ENCODE measurements at places on chromosomes 2 and 18.

DNA sequence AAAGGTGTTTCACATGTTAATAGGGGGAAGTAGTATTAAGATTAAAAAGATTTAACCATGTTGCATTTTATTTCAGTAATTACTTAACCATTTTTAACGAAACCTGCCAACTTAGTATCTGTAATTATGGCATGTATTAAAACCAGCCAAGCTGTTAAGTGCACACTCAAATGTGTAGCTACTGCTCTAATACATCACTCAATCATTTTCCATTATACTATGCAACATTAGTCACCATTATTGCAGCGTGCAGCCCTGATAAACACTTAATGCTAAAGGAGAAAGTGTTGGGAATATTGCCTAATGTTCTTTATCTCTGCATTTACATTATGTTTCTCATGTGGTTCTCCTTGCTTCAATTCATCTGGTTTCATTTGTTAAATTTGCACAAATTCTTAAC is 745.9 kb upstream of the FAM98A start:
- DNase-seq: no peak

DNA sequence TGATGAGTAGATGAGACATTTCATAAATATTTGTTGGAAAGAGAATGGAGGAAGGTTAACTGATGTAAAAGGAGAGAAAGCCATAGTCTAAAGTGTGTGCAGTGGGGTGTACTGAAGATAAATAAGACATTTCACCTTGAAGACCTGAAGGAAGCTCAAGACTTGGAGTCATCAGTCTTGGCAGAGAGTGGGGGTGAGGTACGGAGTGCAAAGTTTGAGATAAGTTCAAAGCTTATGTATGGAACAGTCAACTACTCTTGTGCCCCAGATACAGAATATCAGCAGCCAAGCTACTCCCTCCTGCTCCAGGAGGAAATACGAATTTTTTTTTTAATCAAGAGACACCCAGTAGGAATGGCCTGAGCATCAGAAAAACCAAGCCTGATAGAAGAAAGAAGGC is 30.3 kb upstream of the NEMP2 start:
- no peak for DNase-seq

GRCh38 chr2:174399171-174399570 is 3.6 kb downstream of the SCRN3 start:
- no peak for DNase-seq

DNA sequence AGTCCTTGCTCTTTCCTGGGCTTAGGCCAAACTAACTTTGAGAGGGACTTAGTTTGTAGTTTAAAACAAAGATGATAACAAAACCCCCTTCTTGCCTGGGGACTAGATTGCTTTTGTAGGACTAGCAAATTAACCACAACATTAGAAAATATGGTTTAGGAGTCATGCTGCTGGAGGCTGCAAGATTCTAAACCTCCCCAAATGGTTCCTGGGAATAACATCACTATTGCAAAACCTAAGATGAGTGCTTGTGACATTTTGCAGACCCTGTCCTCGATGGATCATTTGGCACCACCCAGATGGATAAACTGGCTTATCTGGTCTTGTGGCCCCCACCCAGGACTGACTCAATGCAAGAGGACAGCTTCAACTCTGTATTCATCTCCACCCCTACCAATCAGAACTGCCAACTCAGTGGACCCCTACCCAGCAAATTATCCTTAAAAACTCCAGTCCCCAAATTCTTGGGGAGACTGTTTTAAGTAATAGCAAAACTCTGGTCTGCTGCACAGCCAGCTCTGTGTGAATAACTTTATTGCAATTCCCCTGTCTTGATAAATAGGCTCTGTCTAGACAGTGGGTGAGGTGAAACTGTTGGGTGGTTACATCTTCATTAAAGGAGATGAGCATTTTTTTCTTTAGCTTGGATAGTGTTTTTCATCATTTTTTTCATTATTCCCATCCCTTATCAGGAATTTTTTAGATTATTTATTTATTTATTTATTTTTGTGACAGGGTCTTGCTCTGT is 58.9 kb downstream of the SPTBN1 start:
- no peak for DNase-seq

GRCh38 chr18:51009072-51009471 is 20.9 kb upstream of the SMAD4 start:
- no peak for DNase-seq

- DNase-seq: no peak
Measured at GRCh38 chr18:37547196-37547827, 18.3 kb downstream of the CELF4 start.

DNA sequence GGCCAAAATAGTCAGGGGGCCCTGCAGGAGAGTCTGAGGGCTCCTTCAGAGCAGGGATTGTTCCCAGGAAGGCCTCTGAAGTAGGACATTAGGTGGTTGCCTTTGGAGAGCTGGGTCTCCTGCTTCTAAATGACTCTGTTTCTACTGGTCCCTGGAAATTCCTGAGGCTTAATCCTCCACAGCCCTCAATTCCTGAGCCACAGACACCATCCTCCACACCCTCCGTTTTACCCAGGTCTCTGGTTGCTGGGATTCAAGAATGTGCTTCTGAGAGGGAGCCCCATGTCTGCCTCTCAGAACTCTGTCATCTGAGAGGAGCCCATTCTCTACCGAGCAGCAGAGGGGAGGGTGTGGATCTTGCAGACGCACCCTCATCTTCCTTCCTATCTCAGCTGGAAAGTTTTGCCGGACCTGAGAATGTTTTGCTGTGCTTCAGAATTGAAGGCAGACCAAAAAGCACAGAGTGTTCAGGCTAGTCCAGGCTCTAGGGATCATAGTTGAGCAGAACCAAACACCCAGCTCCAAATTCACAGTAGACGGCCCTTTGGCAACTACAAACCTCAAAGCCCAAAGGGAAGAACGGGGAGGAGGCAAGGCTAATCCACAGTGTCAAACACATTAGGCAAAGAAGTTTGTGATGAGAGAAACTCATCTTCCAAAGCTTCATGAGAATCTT is 8.1 kb downstream of the VIT start:
- DNase-seq: no peak

DNA sequence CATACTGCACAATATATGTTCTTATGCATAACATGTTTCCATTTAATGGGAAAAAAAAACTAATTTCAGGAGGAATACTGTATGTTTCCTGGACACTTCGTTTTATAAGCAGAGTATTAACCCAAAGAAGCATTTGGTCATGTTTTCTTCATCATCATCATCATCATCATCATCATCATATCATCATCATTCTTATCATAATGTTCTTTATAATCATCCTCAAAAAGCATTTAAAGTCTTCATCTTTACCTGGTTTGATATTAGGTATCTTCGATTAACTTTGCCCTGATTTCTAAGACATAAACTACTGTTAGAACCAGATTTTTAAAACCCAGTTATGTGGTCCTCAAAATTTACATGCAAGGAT is 47.9 kb downstream of the ZEB2 start:
- DNase-seq: no peak

GRCh38 chr18:2312440-2312839 is 258.9 kb downstream of the METTL4 start:
- DNase-seq: no peak

- DNase-seq: no peak
Measured at GRCh38 chr2:107091163-107091864, 205.3 kb upstream of the ST6GAL2 start.

GRCh38 chr18:8140841-8141501 is 468.3 kb upstream of the RAB12 start:
- DNase-seq: no peak

DNA sequence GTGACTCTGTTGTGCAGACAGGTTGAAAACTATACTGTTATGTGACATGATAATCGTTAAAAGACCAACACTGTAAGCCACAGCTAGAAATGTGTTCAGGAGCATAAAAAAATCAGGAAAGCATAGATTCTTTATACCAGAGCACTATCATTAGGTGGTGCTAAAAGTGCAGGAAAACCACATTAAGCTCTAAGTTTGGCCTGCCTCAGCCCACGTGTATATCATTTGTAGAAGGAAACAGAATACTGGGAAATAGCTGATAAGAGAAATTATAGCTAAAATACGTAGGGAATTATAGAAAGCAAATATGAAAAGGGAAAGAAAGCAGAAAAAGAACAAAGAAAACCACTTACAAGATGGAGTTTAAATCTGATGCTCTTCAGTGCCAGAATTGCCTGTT is 26.5 kb upstream of the C2orf74 start:
- DNase-seq: peak; percentile 34

- DNase-seq: no peak
Measured at GRCh38 chr2:17604050-17604449, 63.6 kb downstream of the VSNL1 start.

GRCh38 chr2:216683846-216684245 is 11.5 kb downstream of the IGFBP5 start:
- no peak for DNase-seq

- no peak for DNase-seq
Measured at GRCh38 chr2:222862909-222863544, 2.2 kb downstream of the ACSL3 start.

DNA sequence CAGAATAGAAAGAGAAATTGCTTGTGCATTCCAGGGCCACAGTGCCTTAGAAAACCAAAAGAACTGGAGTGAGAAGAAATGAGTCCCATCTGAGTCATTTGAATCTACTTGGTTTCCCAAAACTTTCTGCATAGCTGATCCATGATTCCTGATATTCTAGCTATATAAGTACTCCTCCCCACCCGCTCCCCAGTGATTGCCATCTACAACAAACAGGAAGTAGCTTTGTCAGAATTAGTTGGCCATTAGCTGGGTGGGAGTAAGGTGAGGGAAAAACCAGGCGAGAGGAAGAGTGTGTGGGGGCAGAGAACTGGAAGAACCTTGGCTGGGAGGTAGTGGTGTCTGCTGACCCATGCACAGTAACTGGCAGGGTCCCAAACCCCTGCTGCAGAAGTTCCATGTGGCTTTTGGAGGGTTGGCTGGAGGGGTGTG is 122.1 kb downstream of the ACAA2 start:
- no peak for DNase-seq

DNA sequence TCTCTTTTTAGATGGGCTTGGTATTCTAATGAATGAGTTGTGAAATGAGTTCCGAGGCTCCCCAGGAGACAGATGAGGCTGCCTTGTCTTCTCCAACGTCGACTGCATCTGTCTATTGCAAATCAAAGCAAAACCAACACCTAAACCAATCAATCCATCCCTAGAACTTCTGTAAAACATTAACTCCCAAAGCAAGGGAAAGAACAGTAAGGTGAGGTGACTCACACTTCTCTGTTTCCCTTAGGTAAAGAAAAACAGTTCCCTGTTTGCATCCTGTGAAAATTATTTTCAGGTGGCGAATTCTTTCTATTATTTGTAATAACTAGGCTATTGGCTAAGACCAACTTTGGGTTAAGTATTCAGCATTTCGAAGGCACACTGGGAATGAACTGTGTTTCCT is 249.4 kb downstream of the EPHA4 start:
- DNase-seq: no peak

DNA sequence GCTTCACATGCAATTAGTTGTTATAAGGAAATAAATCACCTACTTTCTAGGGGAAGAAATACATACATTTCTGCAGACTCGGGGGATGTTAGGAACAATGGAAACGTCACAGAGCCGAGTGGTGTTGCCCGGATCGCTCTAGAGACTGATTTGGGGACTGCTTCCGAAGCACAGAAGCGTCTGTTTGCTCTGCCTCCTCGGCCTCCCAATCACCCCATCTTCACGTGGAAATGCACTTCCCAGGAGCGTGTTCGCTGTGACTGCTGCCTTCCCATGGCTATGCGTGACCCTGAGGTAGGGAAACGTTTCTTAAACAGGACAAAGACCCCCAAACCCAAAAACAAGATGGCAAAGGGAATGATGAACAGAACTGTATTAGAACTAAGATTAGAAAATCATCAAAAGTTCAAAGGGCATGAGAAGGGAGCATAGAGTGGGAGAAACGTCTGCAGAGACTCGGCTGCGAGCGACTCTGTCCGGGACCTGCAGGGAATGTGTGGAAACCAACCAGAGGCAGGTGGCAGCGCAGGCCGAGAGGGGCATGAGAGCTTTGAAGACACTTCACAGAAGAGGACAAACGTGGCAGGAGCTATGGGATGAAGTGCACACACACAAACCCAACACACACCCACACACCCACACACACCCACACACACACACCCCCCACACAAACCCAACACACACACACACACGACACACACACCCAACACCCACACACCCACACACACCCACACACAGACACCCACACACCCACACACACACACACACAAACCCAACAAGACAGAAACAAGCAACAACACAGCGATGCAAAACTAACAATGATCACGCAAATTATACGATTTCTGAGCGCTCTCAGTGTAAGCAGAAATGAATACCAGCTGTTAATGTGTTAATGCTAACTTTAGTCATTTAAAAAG is 41.3 kb downstream of the RTP5 start:
- no peak for DNase-seq

DNA sequence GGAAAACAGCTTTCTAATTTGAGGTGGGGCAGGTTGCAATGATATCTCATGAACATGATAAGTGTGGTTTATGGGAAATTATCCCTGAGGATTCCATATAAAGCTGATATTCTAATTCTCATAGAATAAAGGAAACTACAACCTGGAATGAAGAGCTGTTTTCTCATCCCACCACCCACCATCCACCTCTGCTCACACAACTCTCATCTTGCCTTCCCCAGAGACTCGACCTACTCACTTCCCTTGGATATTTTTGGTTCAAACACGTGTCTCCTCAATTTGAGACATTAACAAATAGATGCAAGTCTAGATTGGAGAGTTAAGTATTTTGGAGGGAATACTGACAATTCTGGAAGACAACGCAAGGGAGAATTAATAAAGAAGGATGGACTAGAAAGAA is 490.9 kb downstream of the TMEM182 start:
- no peak for DNase-seq

DNA sequence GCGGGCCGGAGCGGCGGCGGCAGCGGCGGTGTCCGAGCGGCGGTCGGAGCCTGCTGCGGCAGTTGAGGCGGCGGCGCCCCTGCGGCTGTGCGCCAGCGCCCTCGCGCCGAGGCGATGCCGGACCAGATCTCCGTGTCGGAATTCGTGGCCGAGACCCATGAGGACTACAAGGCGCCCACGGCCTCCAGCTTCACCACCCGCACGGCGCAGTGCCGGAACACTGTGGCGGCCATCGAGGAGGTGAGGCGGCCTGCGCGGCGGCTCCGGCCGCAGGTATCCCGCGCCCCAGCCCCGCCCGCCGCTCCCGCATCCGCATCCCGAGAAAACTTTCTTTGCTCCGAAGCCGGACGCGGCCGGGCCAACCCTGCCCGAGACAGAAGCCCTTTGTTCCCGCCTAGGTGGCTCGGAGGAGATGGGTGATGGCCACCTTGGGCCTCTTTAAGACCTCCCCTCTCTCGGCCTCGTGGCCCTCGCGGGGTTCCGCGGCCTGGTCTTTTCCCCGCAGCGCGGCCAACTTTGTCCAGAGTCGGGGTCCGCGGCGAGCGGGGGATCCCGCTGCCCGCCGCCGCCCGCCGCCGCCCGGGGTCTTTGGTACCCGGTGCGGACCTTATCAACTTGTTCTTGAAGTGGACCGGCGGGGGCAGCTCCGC is 504 bp downstream of the ASAP2 start:
- no peak for DNase-seq

Data from CD8-positive, alpha-beta T cell (primary cell).